ENCODE measurements at places on chromosomes 12 and 14. TPM values are rescaled to one million over a fixed set of nuclear protein-coding genes. Genes with fewer than 3 reads are reported as not detected.
A peak's percentile ranks its signal among the peaks of the same experiment; 100 is the strongest.

DNA sequence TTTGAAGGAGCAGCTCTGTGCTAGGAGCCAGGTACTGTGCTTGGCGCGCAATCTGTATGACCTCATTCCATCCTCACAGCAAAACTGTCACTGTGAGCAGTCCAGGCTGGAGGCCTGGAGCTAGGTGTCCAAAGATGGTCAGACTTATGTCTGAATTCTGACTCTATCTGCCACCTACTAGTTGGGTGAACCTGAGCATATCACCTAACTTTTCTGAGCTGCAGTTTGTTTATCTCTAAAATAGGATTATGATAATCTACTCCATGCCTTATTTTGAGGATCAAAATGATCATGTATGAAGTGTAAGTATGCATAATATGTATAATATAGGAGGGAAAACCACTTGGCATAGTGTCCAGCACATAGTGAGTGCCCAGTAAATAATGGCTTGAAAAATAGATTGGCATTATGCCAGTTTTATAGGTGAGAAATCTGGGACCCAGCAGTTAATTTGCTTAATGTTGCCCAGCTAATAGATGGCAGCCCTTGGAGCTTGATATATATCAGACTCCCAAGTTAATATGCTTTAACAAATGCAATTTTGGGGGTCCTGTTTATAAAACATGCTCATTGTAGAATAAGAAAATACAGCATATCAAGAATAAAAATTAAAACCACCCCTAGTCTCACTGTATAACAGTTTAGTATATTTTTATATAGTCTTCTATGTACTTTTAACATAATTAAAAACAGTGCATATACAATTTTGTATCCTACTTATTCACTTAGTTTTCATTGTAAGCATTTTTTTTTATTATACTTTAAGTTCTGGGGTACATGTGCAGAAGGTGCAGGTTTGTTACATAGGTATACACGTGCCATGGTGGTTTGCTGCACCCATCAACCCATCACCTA lies 4.5 kb upstream of the JPH4 start:
- no peak for DNase-seq
- no peaks in the 10 kb centered on the region for H3K27me3 ChIP-seq
- H3K36me3 ChIP-seq = 0 out of 2 replicates have a peak, but pooled peaks cover 2% of the 10 kb centered on the region
- H3K27ac ChIP-seq = no peak overlapping the region

DNA sequence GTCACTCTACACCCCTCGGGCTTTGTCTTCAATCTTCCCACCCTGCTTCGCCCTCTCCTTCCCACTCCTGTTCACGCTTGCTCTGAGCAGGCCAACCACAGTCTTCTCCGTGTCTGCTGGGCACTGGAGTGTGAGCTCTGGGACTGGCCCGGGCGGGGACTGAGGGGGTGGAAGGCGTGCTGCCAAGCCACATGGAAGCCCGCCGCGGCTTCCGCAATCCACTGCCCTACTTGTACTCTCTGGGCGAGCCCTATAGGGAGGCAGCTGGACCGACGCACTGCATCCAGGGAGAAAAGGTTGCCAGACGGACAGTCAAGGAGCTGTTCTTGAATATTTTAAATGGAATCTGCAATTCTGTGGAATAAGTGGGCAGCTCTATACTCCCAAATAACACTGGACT lies 24.8 kb downstream of the GOLGA3 start:
- peaks cover 52% of the 10 kb centered on the region for H3K36me3 ChIP-seq
- H3K27ac ChIP-seq = no peak overlapping the region
- DNase-seq = no peak
- H3K27me3 ChIP-seq = no peaks in the 10 kb centered on the region
- H3K4me1 ChIP-seq = no peaks in the 10 kb centered on the region
- no peak overlapping the region for H3K4me3 ChIP-seq

DNA sequence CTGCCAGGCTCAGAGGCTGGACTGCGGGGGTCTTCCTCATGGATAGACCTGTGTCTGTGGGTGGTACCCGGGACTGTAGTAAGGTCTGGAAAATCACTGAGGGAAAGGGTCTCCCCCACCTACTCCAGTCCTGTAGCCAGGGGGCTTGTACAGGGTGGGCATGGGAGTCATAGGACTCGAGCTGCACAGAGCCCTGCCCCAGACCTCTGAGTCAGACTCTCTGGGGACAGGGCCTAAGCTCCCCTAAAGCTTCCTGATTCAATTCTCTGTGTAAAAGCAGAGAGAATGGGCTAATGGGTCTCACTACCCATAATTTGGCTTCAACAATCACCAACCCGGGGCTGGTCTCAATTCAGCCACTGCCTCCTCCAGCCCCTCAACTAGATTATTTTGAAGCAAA lies 27.0 kb downstream of the LRTM2 start:
- DNase-seq = no peak
- no peaks in the 10 kb centered on the region for H3K36me3 ChIP-seq
- peaks cover 9% of the 10 kb centered on the region for H3K4me1 ChIP-seq
- H3K27ac ChIP-seq = no peak overlapping the region

DNA sequence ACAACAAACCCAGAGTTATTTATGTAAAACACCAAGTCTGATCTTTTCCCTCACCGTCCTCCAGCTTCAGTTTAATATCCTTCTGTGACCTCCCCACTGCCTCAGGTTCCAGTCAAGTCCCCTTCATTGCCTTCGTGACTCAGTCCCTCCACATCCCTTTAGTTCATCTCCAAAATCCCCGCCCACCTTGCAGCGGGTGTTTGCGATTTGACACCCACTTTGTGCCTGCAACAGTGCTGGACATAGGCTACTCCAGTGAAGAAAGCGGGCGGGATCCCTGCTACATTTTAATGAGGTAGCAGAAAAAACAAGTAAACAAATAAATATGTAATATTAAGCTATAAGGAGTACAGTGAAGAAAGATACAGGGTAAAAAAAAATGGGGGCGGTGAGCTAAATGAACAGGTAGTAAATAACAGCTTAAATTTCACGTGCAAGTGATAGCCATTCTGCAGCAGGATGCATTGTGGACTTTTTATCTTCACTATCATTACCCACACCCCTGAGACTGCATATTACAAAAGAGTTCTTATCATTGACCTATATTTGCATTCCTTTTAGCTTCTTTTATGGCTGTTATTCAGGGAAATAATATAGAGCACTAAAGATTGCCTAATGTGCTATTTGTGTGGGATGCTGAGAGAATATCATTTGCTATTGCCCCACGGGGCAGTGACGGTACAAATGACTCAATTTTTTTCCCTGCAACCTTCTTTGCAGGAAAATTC lies 222.8 kb upstream of the NUDT4 start:
- H3K4me3 ChIP-seq = no peak overlapping the region
- DNase-seq = no peak
- H3K36me3 ChIP-seq = peaks cover 13% of the 10 kb centered on the region
- H3K27me3 ChIP-seq = no peaks in the 10 kb centered on the region

GRCh38 chr14:70887207-70887681 lies 20.0 kb upstream of the PCNX1 start:
- no peak overlapping the region for H3K27ac ChIP-seq
- DNase-seq = no peak
- no peak overlapping the region for H3K4me3 ChIP-seq
- H3K36me3 ChIP-seq = no peaks in the 10 kb centered on the region
- H3K4me1 ChIP-seq = no peaks in the 10 kb centered on the region

GRCh38 chr12:23359975-23360701 lies 589.3 kb downstream of the SOX5 start:
- no peaks in the 10 kb centered on the region for H3K36me3 ChIP-seq
- H3K27ac ChIP-seq = no peak overlapping the region
- no peaks in the 10 kb centered on the region for H3K27me3 ChIP-seq

- no peak overlapping the region for H3K27ac ChIP-seq
- no peaks in the 10 kb centered on the region for H3K36me3 ChIP-seq
- DNase-seq = no peak
- no peak overlapping the region for H3K4me3 ChIP-seq
- H3K4me1 ChIP-seq = no peaks in the 10 kb centered on the region
Measured at GRCh38 chr14:79652513-79653307, 558.6 kb downstream of the DIO2 start.

DNA sequence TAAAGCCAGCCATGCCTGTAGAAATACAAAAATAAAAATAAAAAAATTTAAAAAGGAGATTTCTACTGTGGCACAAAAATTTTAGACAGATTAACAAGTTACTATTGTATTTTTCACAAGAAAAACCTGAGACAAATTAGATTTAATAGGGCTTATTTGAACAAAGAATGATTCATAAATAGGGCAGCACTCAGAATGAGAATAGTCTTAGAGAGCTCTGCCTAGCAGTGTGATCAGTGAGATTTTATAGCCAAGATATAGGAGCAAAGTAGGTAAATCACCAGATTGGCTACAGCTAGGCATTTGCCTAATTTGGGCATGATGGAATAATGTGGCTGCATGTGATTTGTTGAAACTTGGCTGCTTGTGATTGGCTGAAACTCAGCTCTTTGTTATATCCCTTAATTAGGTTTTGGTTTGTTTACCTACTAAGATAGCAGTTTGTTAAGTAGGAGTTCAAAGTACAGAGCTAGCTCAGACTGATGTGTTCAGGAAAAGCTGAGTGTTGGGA lies 279.7 kb upstream of the TMTC1 start:
- H3K27me3 ChIP-seq = no peaks in the 10 kb centered on the region
- no peaks in the 10 kb centered on the region for H3K36me3 ChIP-seq
- DNase-seq = no peak
- no peak overlapping the region for H3K27ac ChIP-seq
- no peaks in the 10 kb centered on the region for H3K4me1 ChIP-seq

GRCh38 chr12:85552461-85552860 lies 272.4 kb downstream of the ALX1 start:
- DNase-seq = no peak
- no peaks in the 10 kb centered on the region for H3K27me3 ChIP-seq
- H3K27ac ChIP-seq = no peak overlapping the region

GRCh38 chr12:105214670-105215375 lies 21.2 kb downstream of the APPL2 start:
- H3K36me3 ChIP-seq = peaks cover 42% of the 10 kb centered on the region
- no peaks in the 10 kb centered on the region for H3K27me3 ChIP-seq
- H3K4me3 ChIP-seq = no peak overlapping the region
- DNase-seq = no peak
- no peak overlapping the region for H3K27ac ChIP-seq

DNA sequence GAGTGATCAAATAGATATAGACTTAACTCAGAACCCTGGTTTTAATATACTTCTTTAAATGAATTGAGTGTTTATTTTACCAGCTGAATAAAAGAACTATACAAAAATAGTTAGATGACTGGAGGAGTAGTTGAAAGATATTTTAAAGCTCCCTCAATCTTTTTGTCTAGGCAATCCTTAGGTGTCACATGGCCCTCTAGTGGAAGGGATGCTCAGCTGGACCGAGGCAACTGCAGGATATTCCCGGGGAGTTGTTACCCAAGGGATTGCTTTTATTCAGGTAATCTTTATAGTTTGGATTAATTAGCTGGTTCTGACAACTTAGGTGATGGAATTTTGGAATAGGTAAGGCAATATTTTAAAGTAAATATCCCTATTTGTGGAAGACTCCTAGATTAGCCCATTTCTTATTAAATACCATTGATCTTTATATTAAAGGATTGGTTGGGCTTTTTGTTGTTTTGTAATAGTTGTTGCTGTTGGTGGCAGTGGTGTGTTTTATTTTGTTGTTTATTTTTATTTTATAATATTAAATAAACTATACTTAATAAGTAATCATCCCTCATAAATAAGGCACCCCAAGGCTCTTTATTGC lies 57.1 kb downstream of the ZDHHC17 start:
- no peak overlapping the region for H3K27ac ChIP-seq
- peaks cover 9% of the 10 kb centered on the region for H3K36me3 ChIP-seq
- no peaks in the 10 kb centered on the region for H3K4me1 ChIP-seq

DNA sequence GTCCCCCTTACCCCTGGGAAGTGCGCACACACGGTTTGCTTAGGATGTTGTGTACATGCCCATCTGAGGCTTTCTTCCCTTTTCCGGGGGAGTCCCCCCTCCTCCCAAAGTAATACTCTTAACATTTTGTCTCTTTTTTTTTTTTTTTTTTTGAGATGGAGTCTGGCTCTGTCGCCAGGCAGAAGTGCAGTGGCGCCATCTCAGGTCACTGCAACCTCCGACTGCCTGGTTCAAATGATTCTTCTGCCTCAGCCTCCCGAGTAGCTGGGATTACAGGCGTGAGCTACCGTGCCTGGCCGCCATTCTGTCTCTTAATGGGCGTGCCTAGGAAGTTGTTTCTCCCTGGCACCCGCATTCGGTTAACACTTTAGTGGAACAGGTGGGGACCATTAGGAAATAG lies 4.5 kb upstream of the GMFB start:
- no peaks in the 10 kb centered on the region for H3K36me3 ChIP-seq
- DNase-seq = peak; percentile 78
- no peaks in the 10 kb centered on the region for H3K27me3 ChIP-seq
- no peak overlapping the region for H3K4me3 ChIP-seq
- no peaks in the 10 kb centered on the region for H3K4me1 ChIP-seq

DNA sequence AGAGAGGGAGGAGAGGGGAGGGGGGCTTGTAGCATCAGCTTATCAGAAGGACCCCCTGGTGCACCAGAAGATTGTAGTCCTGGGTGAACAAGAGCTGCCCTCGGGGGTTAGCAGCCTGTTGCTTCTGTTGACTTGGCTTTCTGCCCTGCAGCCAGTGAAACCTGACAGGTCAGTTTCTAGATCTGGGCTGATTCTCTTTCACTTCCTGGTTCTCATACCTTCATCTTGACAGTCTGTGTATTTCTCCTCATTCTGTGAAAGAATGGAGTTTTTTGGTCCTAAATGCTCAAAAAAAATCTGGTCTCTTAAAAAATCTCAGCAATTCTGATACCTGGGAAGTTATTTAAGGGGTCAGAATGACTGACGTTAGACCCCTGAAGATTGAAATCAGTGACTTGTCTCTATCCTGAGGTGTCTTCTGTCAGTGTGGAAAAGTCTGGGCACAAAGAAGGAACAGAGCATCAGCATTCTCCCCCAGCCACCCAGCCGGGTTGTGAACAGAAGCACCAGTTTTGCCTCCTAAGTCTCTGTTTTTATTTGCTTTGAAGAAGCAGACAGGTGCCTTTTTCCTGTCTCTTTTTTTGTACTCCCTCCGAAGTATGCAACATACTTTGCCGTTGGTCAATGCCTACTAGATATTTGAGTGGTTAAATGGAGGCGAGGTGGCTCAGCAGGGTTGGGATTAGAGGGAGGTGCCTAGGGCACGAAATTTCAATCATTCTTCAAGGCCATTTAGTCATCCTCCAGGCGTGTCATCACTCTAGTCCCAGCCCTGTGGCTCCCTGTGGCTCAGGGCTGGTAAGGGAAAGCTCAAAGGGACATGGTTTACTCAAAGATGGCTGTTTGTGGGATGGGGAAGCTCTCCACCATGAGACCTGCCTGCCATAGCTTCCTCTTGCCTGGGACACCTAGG lies 24.0 kb downstream of the TTC9 start:
- H3K27me3 ChIP-seq = no peaks in the 10 kb centered on the region

SLC7A7 gene
- total RNA-seq = 3.1 TPM

CLEC2A gene
- not detected for total RNA-seq

GPR137C gene
- 4.3 TPM for total RNA-seq

GYS2 gene
- total RNA-seq = not detected

Measured in H9 (cell line).